ENCODE measurements at places on chromosomes 11 and 22. TPM values are rescaled to one million over a fixed set of nuclear protein-coding genes. Genes with fewer than 3 reads are reported as not detected.
A peak's percentile ranks its signal among the peaks of the same experiment; 100 is the strongest.

Gene SHISA8
- 1.7 TPM for total RNA-seq

Gene LARGE2
- 0.52 TPM for total RNA-seq

Gene PTGDR2
- total RNA-seq = 0.17 TPM

- no peak for DNase-seq
Measured at GRCh38 chr11:11280826-11281225, 72.2 kb downstream of the CSNK2A3 start.

GRCh38 chr11:61023086-61023965 is 51.8 kb downstream of the CD6 start:
- peak; percentile 92 for DNase-seq

GRCh38 chr11:90407350-90407749 is 184.5 kb upstream of the CHORDC1 start:
- no peak for DNase-seq

DNA sequence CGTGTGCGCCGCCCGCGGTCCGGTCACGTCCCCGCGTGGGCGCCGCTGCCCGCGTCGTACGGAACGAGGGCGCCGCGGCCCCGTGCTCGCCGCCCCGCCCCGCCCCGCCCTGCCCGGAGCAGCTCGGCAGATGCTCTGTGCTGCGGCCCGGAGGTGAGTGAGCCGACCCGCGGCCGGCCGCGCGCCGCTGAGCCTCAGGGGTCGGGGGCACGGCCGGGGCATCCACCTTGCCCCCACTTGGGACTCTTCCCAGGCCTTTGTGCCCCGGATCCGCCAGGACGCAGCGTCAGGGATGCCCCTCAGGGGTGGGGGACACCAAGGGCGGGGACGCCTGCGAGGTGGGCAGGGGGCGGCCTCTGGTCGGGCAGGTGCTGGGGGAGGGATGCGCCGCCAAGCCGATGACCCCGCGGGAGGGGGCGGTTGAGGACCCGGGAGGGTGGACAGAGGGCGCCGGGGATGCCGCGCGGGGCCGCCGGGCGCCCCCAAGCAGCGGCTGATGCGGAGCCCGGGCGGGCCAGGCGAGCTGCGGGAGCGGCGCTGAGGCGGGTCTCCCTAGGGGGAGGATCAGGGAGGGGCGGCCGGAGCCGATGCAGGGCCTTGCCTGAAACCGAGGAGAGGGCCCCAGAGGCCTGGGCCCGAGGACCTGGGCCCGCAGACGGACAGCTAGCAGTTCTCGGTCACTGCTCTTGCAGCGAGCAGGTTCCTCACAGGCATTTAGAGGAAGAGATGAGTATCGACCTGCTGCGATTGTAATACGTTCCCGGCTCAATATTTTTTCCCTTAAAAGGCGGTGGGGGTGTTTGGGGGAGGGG is at the start of gene GNAZ:
GNAZ (plus strand) TSS at position 102 of the 812 bp plus-strand sequence. CDS start 25,177 bp downstream, outside the sequence.
- DNase-seq = peak; percentile 16

DNA sequence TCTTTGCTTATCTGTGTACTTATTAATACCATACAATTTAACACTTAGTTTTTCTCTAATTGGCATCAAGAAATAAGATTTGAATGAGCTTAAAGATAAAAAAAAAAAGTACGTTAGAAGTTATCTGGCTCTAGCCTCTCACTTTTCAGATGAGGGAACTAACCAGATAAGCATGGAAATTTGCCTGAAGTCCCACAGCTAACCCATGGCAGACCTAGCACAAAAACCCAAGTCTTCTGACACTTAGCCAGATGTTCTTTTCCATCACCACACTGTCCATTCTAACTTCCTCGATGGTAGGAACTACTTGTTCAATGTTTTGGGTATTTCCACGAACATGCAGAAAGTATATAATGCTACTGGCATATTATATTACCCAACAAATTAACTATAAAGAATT is 7.4 kb upstream of the SOX6 start:
- DNase-seq = no peak

DNA sequence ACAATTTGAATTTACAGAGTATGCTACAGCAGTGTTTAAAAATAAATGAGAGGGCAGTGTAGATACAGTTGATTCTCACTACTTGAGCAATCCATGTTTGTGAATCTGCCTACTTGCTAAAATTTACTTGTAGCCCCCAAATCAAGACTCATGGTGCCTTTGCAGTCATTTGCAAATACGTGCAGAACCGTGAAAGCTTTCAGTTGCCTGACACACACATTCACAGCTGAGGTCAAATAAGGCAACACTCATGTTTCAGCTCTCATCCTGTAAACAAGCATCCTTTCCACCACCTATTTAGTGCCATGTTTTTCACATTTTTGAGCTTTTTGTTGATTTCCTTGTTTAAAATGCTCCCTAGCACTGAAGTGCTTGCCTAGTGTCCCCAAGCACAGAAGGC is 32.5 kb upstream of the RASL10A start:
- DNase-seq = no peak

GRCh38 chr22:24404561-24405275 is 22.7 kb upstream of the ADORA2A start:
- no peak for DNase-seq

All from activated naive CD4-positive, alpha-beta T cell treated with anti-CD3 and anti-CD28 coated beads for 36 hours (primary cell).